ENCODE measurements at places on chromosomes 13 and 19.

DNA sequence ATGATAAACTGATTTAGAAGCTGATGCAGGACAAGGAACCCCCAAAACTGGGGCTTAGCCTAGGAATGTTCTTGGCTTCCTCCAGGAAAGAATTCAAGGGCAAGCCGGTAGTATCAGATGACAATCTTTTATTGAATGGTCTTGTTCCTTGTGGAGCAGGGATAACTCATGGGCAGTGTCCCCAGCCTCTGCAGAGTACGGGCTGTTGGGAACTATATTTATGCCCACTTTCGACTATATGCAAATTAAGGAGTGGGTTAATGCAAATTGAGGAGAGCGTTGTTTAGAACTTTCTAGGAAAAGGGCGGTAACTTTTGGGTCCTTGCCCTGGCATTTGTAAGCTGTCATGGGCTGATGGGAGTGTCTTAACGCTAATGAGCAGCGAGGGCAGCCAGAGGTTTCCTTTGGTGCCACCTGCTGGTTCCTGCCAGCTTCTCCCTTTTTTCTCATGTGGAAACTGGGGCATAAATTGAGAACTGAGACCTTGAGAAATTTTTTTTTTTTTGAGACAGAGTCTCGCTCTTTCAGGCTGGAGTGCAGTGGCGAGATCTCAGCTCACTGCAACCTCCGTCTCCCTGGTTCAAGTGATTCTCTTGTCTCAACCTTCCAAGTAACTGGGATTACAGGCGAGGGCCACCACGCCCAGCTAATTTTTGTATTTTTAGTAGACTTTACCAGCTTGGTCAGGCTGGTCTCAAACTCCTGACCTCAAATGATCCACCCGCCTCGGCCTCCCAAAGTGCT is 79.4 kb upstream of the ABCC4 start:
- DNase-seq: peak; percentile 87

- DNase-seq: no peak
Measured at GRCh38 chr19:14505488-14506239, 9.7 kb upstream of the GIPC1 start.

GRCh38 chr19:12162513-12162881 is 399 bp upstream of the ZNF136 start:
- DNase-seq: no peak

- no peak for DNase-seq
Measured at GRCh38 chr13:31891472-31891871, 140.1 kb upstream of the FRY start.

GRCh38 chr13:23711355-23711754 is 141.1 kb downstream of the TNFRSF19 start:
- no peak for DNase-seq

- DNase-seq: no peak
Measured at GRCh38 chr13:93309886-93310523, 83.4 kb downstream of the GPC6 start.

DNA sequence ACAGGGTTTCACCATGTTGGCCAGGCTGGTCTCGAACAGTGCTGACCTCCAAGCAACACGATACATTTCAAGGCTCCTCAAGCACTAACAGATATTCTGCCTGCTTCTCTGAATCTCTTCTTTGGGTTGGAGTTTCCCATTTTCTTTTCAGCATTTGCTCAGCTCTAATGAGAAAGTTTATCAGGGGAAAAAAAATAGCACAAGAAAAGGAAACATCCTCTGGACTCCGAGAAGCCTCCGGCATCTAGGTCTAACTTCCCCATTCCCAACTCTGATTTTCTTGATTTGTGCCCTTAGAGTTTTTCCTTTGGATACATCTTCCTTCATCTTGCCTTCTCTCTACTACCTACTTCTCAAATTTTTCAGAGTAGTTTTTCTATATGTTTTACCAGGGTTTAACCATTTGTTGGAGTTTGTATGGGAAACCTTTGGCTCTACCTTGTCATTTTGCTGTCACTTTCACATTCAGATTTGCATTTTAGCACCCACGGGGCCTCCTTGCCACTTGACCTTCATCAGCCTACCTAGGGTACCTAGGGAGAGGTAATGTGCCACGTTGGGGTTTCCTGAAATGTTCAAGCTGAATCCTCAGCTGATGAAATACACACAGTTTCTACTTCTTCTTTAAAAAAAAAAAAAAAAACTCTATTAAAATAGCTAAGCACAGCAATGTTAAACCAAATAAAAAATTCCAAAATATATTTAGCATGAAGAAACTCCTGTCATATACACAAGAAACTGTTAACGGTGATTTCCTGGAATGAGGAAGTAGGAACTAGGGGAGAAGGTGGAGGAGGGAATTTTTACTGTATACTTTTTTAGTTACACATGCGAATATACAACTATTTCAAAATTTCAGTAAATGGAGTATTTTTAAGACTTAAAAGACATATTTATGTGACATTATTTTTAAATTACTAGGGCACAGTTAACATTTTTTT is 5.1 kb upstream of the USP12 start:
- no peak for DNase-seq

DNA sequence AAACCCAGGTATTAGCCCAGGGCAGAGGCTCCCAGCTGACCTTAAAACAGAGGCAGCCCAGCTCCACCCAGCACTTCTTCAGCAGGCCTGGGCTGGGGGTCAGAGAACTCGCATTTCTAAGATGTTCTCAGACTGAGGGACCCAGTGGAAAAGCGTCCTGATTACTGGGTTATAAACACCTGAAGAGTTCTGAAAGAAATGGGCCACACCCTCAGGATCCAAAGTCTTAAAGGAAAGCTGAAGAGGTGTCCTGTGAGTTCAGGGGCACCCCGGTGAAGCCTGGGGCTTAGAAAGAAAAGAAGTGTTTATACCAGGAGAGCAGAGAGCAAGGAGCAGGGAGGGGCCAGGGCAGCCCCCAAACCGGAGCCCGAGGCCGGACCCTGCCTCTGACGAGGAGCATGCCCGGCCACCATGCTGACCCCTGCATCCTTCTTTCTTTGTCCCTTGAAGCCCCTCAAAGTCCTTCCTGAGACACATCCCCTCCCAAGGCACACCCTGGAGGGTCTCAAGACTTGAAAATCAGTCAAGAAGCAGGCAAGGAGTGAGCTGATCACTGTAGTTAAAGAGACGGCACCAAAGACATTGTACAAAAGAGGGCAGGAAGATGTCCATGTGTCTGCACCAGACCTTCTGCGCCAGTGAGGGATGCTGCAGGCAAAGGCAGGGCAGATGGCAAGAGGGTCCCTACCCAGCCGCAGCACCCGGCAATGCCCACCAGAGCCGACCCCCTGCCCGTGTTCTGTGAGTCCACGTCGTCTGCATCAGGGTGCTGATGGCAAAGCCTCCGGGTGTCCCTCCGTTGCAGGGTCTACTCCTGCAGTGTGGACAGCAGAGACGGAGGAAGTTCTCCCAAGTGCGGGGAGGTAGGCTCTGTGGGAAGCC is 10.6 kb upstream of the RAB20 start:
- DNase-seq: no peak

DNA sequence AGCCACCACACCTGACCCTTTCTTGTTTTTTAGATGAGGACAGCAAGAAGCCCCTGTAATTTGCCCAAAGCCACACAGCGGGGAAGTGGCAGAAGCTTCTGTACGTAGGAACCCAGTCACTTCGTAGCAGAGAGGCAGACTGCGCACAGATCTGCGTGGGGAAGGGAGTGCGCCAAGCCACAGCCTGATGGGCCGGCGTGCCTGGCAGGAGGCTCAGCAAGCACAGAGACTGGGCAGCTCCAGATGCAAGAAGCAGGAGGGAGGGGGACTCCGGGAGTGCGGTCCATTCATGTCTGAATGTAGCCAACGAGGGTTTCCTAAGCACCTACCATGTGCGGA is 347 bp upstream of the TJP3 start:
- no peak for DNase-seq

DNA sequence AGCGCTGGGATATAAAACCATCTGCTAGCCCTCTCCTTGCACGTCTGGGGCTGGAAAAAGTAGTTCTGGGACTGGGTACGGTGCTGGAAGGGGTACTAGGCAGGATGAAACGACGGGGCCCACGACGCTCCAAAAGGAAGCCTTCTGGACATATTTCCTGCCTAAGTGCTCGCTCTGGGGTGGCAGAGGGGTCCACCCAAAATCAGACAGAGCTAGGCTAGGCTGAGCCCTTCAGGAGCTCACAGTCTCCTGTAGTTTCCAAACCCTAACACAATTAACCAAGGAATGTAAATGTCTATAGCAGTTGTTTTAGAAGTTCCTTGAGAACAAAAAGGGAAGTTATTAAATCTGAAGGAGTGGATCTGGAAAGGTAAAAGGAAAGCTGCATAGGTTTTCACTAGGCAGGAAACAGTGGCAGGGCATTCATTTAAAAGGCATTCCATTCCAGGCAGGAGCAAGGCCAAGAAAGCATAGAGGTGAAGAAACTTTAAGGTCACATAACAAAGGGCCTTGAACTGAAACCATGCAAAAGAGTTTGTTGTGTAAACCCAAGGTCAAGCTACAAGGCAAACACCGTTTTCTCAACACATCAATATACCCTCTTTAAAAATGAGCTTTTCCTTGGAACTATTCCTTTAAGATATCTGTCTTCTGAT is 634 bp upstream of the DIAPH3 start:
- no peak for DNase-seq

DNA sequence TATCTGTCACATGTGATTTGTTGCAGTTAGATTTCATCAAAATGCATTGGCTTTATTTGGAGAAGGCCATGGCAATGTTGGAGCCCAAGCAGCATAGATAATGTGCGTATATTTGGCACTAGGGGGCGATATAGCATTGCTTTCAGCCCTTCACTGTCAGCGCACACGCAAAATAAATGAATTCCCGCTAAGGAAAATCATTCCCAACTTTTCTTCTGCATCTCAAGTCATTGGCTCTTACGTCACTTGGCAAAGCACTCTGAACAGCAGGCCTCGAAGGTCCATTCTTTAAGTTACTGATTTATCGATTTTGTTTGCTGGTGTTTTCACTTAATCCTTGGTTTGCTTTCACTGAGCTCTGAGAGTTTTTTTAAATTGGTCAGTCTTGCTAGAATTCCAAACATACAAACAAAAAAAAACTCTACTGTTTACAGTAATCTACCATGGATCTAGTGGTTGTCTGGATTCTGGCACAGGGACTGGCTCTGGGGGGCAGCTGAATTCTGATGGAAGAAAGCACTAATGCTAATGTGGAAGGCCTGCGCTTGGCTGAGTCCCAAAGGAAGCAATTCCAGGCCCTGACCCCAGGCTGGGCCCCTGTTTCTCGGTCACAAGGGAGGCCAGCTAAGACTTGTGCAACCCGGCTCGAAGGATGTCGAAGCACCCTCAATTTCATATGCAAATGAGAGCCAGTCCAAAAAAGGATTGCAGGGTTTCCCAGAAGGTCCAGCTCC is 97.7 kb upstream of the IPO5 start:
- peak; percentile 44 for DNase-seq

DNA sequence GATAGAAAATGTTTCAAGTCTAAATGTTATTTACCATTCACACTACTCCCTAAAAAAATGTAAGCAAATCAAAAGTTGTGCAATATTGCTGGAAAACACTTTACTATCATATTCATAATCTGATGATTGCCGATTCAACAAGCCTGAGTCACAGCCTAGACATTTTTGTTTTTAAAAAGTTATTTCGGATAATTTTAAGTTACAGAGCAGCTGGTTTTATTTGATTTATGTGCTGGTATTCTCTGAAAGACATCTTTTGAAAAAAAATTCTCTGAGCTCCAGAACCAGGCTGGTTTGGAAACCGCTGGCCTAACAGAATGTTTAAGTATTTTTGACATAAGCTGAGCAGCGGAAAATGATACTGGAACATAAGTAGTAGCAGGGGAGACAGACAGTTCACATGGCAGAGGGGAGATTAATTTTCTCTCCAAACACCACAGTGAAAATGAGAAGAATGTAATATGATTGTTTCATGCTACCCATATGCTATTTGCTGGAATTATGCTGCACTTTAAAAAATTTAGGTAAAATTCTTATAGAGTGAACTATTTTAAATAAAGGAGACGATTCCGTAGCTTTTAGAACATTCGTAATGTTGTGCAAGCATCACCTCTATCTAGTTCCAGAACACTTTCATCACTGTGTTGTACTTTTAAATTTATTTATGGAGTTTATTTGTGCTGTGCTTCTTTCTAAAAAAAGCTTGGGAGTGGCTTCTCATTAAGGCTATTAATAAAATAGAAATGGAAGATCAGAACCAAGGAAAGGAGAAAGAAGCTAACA is 36.1 kb downstream of the TBC1D4 start:
- no peak for DNase-seq

DNA sequence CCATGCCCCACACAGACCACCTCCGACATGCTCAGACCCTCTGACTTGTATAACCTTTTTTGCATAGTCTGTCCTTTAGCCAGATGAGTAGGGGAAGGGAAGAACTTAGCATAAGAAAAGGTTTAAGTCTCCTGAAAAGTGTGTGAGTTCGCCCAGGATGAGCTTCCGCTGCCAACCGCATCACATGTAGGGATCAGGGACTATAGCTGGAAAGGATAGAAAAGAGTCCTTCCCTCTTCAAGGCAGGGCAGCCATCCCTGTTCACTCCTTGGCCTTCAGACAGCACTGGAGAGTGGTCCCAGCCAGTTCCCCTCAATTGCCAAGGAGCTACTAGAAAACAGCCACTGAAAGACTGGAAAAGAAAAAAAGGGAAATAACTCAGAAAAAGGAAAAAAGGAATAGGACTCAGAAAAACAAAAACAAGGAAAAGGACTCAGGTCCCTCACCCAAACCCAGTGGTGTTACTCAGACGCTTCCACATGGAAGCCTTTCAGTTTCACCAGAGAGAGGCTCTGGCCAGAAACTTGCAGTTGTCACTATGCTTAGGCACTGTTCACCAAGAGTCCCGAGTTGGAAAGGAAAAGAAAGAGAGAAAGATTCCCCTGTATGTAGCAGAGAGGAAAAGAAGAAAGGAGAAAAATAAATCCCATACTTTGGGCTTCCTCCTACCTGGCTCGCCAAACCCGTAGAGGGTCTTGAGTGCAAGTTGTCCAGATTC is 5.6 kb upstream of the TM9SF2 start:
- no peak for DNase-seq

- no peak for DNase-seq
Measured at GRCh38 chr19:16289594-16289993, 35.0 kb upstream of the KLF2 start.

- DNase-seq: no peak
Measured at GRCh38 chr19:55702131-55702627, 27.2 kb downstream of the EPN1 start.

- DNase-seq: no peak
Measured at GRCh38 chr13:84032116-84032515, 149.8 kb upstream of the SLITRK1 start.

GRCh38 chr13:79311386-79311785 is 94.7 kb downstream of the RBM26 start:
- no peak for DNase-seq

DNA sequence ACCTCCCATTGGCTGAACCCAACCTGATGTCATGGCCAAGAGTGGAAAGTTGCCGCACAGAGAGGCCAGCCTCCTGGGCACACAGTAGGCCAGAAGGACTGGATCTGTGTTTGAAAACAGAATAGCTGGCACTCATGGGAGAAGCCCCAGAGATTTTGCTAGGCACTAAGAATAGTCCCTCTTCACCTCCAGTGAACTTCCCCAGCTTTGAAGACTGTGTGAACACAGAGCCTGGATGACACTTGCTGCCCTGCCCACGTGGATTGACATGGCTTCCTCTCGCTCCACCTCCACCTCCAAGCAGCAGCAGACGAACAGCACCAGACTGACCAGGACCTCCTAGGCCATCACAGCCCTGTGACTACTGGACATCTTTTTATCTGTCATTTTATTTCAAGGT is 37.9 kb upstream of the KL start:
- no peak for DNase-seq
